Activated CD8-positive, alpha-beta memory T cell treated with anti-CD3 and anti-CD28 coated beads for 48 hours (primary cell): ENCODE measurements at places on chromosomes 3 and 15.

- no peak for DNase-seq
Observed at GRCh38 chr3:10365791-10366190, 44.9 kb upstream of the SEC13 start.

DNA sequence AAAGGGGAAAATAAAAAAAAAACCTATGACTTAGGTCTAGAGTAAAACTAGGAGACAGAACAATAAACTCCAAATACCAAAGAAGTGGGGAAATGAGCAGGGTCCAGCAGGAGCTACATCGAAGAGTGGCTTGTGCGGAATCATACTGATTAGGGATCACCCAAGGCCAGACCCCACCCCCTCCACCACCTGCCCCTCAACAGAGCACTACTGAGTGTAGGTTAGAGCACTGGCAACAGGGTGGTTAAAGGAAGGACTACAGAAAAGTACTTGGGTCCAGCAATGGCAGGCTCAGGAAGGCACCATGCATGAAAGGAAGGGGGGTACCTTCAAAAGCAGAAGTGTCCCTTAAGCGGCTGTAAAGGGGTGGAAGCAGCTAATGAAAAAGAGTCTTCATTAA lies 96.2 kb downstream of the UBE3A start:
- DNase-seq = no peak

GRCh38 chr15:78369161-78369560 lies 29.0 kb downstream of the CRABP1 start:
- DNase-seq = no peak

GRCh38 chr3:127209155-127209839 lies 16.4 kb downstream of the PRR23E start:
- DNase-seq = no peak

DNA sequence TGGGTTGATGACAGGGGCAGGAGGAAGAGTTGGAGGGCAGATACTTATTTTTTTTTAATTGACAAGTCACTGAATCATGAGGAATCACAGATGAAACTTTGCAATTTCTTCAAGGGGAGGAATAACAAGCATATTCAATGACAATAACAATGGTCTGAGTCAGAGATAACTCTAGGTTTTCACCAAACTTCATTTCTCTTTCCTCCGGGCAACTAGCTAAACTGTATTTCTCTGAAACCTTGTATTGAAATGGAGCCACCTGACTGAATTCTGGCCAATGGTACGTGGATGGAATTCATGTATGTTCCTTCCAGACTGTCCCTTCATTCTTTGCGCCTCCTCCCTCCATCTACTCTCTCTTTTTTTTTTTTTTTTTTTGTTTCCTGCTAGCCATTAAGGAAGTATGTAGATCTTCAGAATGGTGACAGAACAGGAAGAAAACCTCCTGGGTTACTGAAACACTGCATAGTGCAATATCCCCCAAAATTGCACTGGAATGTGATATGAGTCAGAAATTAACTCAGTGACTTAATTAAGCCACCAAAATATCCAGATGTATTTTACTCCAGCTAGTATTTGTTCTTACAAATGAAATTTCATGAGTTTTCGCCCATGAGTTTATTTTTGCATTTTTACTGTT lies 495.4 kb downstream of the OTOL1 start:
- no peak for DNase-seq
